EH (cell line): ENCODE measurements at places on chromosomes 4 and X.

GRCh38 chr4:15245006-15245530 is 182.8 kb upstream of the C1QTNF7 start:
- DNase-seq: no peak

- DNase-seq: no peak
Measured at GRCh38 chr4:27973056-27973455, 1112.4 kb downstream of the STIM2 start.

DNA sequence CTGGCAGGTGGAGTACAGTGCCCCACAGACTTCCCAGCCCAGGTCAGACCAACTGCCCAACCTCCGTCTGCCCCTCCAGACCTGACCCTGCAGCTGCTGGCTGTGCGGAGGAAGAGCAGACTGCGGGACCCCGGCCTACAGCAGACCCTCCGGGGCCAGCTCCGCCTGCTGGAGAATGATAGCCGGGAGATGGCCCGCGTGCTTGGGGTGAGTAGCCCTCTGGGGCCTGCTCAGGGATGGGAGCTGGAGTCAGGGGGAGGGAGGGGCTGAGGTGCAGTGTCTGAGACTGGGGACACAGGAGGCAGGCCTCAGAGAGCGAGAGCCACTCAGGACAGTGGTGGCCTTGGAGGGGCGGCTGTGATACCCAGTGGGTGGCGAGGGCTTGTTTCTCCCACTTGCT is 13.5 kb downstream of the SH3TC1 start:
- DNase-seq: no peak

GRCh38 chr4:174794543-174795094 is 34.4 kb downstream of the GLRA3 start:
- no peak for DNase-seq

DNA sequence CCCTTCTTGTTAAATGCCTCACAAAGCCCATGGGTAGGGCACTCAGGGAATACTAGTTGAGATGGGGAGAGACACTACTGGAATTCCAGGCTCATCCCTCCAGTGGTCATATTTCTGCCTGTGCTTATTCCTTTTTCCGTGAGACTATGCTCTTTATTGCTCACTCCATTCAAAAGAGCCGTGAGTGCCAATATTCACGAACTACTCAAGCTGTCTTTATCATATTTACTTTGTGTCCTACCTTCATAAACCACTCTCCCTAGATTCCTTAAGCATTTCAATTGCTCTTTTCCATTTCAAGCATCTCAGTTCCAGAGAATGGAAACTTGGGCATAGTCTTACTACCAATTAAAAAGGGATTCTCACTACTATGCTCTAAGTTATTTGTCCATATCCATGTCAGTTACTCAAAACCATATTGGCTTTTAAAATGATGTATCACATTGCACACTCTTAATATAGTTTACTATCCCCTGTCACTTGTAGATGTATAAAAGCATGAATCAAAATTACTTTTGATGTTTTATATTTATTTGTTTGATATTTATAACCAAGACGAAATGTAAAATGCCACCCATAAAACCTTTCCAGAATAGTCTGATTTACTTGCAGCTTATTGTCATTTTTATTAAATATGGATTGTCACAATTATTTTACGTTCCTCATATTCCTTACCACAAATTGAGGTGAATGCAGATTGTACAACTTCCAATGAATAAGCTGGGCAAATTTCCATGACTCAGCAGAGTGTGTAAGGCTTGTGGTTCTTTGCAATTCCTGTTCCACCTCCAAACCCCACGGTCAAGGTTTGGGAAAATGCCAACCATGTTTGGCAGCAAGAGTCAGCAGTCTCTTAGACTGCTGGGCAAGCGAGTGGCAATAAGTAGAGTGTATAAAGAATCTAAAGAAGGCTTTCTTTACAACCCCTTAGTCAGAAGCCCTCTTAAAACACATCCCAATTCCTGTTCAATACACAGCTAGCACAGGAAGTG is 24.4 kb downstream of the ENOX2 start:
- DNase-seq: peak; percentile 83

- DNase-seq: no peak
Measured at GRCh38 chr4:1471443-1472147, 65.4 kb upstream of the NKX1-1 start.

DNA sequence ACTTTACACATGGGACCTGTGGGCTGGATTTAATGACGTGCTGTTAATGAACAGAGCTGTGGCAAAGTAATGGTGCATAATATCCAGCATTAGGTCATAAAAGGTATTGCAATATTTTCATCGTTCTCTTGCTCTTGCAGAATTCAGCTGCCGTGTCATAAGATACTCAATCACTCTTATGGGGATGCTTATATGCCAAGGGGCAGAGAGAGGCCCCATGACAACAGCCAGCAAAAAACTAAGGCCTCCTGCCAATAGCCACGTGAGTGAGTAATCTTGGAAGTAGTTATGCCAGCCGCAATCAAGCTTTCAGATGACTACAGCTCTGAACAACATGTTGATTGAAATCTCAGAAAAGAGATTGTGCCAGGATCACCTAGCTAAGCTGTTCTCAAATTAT is 616.9 kb downstream of the FSTL5 start:
- DNase-seq: no peak

DNA sequence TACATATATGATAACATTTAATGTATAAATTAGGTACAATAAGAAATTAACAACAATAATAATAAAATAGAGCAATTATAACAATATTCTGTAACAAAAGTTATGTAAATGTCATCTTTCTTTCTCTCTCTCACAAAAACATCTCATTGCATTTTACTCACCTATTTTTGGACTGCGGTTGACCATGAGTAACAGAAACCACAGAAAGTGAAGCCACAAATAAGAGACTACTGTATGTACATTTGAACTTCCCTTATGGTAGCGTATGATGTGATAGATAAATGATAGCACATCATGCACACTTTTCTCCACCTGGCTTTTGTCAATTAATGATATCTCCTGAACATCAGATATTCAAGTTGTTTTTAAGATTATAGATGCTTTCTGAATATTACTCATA is 80.5 kb downstream of the HNRNPD start:
- DNase-seq: no peak
